ENCODE measurements at places on chromosomes 5 and 9.

DNA sequence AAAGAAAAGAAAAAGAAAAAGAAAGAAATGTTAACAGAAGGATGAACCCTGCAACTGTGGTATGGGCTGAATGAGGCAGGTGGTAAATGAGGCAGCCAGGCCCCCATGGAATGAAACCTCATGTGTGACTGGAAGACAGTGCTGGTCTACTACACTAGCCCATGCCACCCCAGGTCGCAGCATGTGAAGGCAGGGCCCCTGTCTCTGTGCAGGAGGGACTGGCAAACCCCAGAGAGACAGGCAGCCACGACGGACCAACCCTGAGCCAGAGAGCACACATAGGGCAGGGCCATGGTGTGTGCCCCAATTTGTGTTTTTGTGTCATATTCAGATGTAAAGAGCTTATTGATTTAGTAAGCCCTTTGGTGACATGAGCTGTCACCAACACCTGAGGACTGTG lies 198.5 kb downstream of the FBN2 start:
- DNase-seq, result no peak

- DNase-seq, result no peak
Measured at GRCh38 chr5:16992444-16992843, 56.4 kb upstream of the MYO10 start.

DNA sequence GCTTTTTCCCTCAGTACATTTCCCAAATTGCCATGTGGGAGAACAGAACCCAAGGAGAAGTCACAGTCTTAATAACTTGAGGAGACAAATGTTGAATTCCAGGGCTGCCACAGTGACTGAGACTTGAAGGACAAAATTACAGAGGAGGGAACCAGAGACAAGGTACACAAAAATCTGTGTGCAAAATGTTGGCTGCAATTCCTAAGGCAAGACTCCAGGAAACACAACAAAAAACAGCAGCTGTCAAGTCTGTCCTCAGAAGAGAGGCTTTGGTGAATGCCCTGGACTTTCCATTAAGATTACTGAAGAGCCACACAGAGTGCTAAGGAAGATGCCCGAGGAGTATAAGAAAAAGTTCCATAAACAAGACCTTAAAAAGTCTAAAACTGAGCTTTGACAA lies 21.1 kb downstream of the AP3B1 start:
- DNase-seq, result no peak

DNA sequence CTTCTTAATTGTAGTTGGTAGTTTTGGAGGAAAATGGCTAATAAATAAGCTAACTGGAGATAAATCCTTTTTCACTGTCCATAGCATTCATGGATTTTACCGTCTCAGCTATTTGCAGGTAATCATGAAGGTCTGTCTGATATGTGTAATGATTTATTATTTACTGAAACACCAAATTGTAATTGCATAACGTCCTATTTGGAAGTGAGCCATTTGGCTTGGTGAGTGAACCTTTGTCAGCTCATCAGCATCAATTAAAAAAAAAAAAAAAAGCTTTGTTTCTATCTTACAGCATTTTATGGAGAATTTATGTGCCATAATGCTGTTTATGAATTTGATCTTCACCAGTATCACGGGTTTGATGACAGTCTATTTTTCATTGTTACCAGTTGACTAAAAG lies 20.2 kb downstream of the RECK start:
- DNase-seq, result no peak

GRCh38 chr5:102937894-102938293 lies 182.0 kb downstream of the GIN1 start:
- DNase-seq, result no peak

DNA sequence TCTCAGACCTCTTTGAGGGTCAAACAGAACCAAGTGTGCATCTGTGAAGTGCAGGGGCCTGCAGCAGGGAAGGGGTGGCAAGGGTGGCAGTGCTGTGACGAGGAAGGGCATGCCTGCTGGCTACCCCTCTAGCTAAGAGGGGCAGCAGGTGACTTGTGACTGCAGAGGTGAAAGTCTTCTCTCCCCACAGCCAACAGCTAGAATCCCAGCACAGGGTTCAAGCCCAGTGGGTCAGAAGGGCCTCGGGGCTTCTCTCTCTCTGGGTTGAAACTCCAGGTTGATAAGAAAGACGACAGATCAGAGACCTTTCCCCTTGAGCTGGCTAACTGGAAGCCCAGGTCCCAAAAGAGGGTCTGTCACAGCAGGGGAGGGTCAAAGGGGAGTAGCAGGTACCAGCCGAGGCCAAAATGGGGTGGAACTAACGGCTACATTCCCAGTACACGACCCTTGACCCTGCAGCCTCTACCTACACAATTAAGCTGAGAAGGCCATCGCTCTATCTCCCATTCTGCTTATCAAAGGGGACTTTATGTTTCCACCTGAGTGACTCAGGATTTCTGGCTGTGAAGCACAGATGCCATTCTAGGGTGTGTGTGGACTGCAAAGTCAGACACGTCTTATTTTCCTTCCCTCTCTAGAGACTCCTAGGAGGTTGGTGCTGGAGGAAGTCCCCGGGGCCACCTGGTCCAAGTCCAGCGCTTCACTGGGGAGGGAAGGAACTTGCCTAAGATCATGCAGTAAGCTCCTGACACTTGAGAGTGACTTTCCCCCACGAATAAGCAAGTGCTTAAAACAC lies 14.6 kb downstream of the ANKS6 start:
- no peak for DNase-seq

GRCh38 chr5:149333711-149334443 lies 11.4 kb upstream of the GRPEL2 start:
- DNase-seq, result no peak

GRCh38 chr9:122463828-122464632 lies 13.7 kb downstream of the OR1J1 start:
- no peak for DNase-seq
